ENCODE measurements at places on chromosomes 7 and 10.

DNA sequence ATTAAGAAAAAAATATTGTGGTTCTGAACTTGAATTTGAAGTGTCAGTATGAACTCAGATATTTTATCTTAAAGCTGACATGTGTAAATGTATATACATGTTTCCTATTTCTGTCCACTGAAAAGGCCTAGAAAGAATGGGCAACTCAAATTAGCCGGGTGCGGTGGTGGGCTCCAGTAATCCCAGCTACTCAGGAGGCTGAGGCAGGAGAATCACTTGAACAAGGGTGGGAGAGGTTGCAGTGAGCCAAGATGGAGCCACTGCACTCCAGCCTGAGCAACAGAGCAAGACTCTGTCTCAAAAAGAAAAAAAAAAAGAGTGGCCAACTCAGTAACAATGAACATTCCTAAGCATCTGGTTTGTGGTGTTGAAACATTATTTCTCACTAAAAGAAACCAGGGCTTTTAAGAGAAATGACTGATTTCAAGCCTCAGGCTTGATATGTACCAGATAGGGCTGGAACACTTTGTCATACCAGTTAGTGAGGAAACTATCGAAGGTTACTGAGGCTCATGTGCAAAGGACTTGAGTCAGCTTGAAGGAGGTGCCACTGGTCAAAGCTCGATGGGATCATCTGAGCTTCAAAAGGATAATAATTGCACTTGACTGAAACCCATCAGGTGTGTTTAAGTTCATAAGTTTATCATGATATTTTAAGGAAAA lies 40.5 kb downstream of the AOAH start:
- no peak for DNase-seq

DNA sequence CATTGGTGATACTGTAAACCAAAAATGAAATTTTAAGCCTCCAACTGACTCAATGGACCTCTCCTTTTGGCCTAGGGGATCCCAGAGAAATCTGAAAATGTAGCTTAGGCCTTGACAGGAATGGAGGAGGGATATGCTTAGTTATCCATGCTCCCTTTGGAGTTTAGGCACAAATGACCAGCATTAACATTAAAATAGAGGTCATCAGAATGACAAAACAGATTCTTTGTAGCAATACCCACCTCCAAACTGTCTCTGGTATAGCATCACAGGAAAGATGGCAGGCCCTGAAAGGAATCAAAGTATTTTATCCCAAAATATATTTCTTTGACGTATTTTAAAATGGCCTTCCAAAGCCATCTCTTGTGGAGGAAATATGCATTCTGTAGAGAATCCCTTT lies 39.1 kb upstream of the LRRN3 start:
- DNase-seq: no peak

- no peak for DNase-seq
These were observed 833.8 kb downstream of the GRID1 start for GRCh38 chr10:85532773-85533172.

GRCh38 chr10:124677293-124677699 lies 66.9 kb downstream of the FAM53B start:
- DNase-seq: no peak

DNA sequence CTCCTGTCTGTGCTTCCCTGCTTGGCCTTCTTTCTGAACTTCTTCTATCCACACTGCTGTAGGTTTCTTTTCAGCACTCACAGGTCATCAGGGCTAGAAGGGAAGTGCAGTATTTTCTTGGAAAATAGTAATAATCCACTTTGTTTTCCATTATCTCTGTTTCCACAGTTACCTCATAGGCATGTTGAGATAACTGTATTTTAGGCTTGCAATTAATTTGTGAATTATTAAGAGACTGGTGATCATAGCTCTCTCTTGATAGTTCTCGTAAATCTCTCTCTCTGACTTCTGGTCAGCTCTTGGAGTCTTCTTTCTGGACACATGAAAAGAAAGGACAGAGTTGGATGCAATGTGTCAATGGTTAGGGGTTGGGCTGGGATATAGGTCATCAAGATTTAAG lies 243.6 kb upstream of the IGFBP3 start:
- DNase-seq: no peak

GRCh38 chr10:77946084-77946483 lies 19.5 kb upstream of the DLG5 start:
- DNase-seq: no peak

DNA sequence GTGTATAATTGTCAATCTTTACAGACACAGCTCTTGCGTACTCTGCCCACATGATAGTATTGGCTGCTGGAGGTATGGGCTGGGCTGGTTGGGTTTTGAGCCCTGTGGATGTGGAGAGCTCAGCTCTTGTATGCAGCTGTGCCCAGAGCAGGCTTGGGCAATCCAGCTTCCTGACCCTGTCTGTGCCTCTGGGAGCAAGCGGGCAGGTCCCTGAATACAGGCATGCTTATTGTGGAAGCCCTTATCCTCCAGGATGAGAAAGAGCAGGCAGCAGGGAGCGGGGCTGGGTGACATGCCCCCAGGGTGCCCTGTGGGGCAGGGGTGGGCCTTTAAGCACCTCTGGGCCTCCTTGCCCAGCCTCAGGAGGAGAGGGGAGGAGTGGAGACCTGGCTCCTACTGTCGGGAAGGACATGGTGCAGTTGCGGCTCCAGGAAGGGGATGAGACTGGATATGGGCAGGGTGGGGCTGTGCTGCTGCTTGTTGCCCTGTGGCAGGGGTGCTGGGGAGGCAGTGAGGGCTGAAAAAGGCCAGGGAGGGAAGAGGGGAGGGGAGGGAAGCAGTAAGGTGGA lies 32.7 kb upstream of the SH2D4B start:
- DNase-seq: no peak

GRCh38 chr10:71684356-71685173 lies 35.0 kb downstream of the C10orf105 start:
- DNase-seq: no peak

- no peak for DNase-seq
These were observed 208.7 kb upstream of the POM121L12 start for GRCh38 chr7:52826515-52827265.

GRCh38 chr10:7258948-7259523 lies 151.8 kb downstream of the SFMBT2 start:
- DNase-seq: no peak

DNA sequence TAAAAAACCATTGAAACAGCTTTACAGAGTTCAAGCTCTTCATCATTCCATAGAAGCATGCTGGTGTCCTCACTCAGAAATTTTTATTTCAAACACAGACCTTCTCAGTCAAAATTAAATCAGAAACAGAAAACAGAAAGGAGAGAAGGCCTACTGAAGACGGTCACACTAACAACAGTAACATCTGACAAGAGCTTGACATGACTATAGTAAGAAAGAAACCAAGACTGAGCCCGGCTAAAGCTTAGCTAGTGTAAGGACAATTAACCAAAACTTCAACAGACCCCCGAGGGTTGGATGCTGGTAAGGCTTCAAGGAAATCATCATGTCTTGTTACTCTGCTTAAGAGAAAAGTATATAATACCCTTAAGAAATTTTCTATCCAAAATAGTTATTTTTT lies 38.6 kb downstream of the MTPN start:
- DNase-seq: no peak

GRCh38 chr10:131110241-131110783 lies 201.2 kb downstream of the TCERG1L start:
- no peak for DNase-seq

DNA sequence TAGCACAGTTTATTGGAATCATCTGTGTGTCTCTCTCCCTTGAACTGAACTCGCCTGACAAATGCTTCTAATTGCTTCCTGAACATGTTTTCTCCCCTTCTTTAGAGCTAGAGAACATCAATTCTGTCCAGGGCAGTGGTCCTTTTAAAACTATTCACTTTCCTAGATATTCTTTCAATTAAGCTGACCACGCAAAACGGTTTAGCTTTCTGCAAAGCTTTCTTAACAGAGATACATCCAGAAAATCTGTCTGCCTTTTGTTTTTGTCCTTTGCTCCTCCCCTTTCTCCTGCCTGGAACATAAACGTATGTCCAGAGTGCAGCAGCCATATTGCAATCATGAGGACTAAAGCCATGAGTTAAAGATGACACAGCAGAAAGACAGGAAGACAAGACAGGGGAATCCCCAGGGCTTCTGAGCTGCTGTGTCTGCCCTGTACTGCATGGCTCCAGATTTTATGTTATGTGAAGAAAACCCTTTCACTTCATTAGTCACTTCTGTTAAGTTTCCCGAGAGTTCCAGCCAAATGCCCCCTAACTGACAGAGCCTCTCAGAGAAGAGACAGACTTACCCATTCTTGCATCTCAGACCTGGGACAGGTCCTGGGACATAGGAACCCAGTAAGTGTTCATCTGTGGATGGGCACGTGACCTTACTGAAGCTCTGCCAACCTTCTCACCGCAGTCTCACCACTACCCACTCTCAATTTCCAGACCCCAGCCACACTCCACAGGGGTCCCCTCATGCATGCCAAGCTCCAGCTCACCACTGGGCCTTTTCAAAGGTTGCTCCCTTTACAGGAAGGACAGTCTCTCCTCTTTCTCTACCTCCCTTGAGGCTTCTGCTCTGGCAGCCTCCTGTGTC lies 35.0 kb upstream of the CPXM2 start:
- no peak for DNase-seq

GRCh38 chr10:113294868-113295267 lies 258.0 kb upstream of the HABP2 start:
- DNase-seq: no peak

GRCh38 chr7:4015371-4015770 lies 666.7 kb upstream of the FOXK1 start:
- DNase-seq: peak; percentile 22

DNA sequence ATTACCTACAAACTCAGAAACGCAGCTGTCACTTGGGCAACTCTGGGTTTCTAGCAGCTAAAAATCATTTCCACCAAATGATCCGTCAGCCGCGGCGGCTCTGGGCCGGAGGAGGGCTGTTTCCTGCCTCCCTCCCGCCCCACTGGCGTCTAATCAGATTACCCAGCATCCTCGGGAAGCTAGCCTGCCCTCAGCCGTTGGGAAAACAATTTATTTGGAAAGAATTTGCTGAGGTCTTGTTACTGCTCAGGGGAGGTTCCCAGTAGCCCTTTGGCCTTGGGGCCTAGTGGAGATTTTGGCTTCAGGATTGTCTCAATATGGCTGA lies 65.0 kb upstream of the ADGRA1 start:
- DNase-seq: no peak

DNA sequence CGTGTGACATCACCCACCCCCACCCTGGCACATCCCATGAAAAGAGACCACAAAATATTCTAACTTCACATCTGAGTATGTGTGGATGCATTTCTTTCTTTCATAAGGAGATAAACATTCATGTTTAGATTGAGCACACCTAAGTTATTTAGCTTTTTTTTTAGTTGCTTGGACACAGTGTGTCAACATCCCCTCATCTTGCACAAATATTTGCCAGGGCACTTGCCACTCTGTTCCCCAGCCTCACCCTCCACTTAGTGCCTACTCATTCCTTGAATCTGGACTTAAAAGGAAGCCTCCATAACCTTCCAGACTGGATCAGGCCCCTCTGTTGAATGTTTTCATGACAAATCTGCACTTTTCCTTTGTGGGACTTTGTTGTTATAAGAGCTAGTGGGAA lies 338.9 kb upstream of the IGFBP3 start:
- DNase-seq: no peak

DNA sequence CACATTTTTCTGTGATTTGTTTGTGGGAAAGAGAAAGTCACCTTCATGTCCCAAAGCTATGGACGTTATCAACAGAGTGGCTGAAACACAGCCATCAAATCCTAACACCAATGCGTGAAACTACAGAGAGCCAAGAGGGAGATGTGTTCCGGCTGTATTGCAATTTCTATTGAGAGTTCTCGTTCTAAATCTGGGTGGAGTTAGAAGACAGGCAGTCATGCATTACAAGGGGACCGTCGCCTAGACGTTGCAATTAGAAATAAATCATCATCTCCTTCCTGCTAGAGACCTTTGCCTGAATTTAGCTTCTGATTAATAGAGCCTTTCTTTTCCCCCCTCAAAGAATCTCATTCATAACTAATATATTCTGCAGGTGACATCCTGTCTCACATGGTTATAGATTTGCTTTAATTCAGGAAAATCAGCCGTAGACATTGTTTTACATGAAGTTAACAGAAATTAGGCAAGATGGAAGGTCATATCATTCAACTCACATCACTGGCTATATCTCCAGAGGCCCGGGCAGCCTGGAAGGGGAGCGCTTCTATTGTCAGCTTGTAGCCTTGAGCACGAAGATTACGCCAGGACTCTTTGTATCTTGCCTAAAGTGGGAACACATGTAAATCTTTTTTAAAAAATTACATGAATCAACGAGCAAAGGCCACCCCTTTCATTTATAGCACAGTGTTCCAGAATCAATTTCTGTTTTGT lies 52.6 kb downstream of the HABP2 start:
- no peak for DNase-seq

DNA sequence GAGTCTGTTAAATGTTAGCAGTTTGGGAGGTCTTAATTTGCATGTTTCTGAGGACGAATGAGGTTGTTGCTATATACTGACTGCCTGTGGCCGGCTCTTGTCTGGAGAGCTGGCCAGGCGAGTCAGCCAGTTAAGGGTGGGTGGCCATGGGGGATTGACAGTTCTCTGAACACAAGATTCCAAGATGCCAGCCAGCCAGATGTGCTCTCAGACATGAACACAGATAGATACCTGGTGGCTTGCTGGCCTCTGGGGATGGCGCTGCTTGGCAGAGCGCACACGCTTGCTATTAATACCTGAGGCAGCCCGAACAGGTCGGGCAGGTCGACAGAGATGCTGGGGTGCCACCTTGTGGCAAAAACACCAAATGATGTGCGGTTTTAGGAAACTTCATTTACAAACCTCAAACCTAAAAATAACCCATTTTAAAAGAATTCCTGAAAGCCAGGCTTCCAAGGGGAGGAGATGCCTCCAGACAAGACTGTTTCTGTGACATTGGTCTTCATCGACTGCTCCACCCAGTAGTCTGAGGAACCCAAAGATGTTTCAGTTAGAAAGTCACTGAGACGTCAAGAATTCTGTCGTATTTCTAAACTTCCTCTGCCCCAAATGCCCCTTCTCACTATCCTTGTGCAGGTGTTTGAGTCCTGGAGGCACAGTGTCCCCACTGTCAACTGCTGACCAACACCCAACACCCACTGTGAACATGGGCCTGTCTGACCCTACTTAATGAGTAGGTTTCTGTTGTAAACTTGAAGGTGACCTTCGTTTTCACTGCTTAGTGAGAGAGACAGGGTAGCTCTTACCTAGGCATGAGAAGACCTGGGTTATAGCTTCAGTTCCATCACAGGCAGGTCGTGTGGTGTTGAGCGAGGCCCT lies 123.4 kb downstream of the NT5C2 start:
- peak; percentile 70 for DNase-seq

GRCh38 chr7:127514499-127514898 lies 70.9 kb downstream of the GCC1 start:
- no peak for DNase-seq

DNA sequence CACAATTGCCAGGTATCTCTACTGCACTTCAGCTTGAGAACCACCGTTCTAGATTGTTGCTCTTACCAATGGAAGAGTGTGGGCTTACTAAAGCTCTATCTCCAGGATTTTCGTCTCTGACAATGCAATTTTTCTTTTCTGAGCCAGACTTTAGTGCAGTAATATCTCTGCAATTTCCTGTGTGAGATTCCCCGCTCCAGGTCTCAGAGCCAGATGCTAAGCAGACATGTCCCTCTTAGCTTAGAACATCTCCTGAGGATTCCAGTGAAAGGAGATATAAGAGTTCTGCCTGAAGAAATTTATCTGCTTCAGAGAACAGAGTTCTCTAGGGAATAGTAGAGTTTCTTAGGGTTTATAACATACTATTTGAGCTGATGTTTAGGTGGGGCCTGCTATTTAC lies 82.0 kb downstream of the SND1 start:
- no peak for DNase-seq

Data from ecto neural progenitor cell (in vitro differentiated cells).